Right ventricle myocardium inferior (tissue), 1 donor: ENCODE measurements at places on chromosomes 5 and 9. TPM values are rescaled to one million over a fixed set of nuclear protein-coding genes. Genes with fewer than 3 reads are reported as not detected.

HRCT1 gene
- total RNA-seq, result 8.1 TPM

DNA sequence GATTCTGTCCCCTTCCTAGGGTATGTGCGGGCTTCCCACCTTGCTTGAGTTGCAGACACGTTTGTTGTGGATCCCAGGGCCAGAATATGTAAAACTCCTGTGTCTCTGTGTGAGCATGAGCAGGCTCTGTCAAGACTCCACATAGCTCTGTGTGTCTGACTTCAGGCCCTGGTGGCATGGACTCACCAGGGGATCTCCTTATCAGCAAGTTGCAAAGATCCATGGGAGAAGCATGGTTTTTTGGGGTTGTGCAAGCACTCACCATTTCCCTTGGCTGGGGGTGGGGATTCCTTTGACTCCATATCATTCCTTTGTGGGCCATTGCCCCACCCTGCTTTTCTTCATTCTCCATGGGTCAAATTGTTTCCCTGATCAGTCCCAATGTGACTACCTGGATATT lies 205.6 kb downstream of the TUSC1 start:
- no peak for DNase-seq

TRPM3 gene
- not detected for total RNA-seq

- peak; percentile 95 for DNase-seq
Observed at GRCh38 chr9:15552636-15553527, at the start of gene CCDC171. CCDC171 (plus strand) TSS chr9:15553043; CDS start chr9:15564089, 11,046 bp downstream.
